ENCODE measurements at places on chromosomes 3 and 15.

GRCh38 chr3:193970773-193971206 lies 165.2 kb upstream of the HES1 start:
- no peak for DNase-seq

GRCh38 chr3:157040456-157040855 lies 119.5 kb downstream of the CCNL1 start:
- no peak for DNase-seq

DNA sequence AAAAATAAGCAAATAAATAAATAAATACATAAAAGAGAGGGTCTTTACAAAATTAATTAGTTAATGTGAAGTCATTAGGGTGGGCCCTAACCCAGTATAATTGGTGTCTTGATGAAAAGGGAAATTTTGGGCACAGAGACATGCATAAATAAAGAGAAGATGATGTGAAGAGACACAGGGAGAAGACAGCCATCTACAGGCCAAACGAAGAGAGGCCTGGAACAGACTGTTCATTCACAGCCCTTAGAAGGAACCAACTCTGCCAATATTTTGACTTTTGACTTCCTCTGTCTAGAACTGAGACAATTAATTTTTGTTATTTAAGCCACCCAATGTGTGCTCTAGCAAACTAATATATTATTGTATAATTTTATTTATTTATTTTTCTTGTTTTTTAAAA lies 29.6 kb upstream of the SELENOK start:
- DNase-seq = no peak

DNA sequence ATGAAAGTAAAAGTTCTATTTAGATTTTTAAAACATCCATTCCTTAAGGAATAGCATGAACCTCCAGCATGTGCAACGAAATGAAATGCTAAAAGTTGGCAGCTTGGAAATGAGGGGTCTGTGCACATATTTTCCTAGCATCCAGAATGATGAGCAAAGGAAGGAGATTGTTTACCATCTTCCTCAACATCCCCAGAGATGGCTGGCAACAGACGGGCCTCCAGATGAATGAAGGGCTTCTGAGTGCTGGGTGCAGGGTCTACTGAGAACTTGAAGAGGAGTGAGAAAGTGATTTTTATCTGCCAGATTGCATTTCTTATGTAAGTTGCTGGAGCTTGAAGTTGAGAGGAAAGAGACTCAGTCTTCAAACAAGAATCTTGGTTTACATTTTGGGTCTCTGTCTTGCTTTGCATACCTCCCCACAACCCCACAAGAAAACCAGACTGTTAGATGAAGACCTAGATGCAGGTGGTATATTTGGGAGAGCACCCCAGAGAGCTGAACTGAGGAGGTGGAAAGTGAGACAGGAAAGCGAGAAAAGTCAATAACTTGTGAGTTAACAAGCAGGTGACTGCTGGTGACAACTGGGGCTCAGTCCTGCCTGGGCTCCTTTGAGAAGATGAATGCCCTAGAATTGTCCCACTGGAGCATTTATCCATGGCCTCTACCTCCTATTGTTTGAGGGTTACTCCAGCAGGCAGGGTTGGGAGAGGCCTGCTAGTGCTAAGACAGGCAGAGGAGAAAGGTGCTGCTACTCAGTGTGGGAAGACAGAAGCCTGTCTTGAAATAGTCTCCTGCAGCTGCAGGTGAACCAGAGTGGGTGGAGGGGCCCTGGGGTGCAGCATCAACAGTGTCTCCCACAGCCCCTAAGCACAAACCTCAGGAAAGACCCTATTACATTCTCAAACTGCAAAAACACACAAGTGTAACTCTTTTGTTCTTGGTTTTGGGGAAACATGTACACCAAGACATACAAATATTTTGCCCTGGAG lies 10.5 kb upstream of the CCK start:
- no peak for DNase-seq

- DNase-seq = no peak
Measured at GRCh38 chr3:107410606-107411005, 33.4 kb downstream of the CCDC54 start.

DNA sequence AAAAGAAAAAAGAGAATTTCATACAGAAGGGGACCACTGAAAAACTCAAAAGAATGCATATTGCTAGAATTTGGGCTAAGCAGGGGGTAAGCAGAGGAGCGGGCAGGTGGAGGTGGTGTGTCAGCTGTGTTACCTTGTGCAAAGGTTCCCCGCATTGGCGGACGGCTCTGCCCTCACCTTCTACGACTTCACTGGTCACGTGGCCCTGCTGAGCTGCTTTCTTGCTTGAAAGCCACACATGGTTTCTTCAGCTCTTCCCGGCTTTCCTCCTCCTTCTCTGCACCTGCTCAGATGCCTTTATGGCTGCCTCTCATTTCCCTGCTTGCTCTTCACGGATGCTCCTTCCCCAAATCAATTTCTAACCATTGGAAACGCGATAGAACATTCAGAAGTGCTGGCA lies 30.5 kb downstream of the FAH start:
- no peak for DNase-seq

DNA sequence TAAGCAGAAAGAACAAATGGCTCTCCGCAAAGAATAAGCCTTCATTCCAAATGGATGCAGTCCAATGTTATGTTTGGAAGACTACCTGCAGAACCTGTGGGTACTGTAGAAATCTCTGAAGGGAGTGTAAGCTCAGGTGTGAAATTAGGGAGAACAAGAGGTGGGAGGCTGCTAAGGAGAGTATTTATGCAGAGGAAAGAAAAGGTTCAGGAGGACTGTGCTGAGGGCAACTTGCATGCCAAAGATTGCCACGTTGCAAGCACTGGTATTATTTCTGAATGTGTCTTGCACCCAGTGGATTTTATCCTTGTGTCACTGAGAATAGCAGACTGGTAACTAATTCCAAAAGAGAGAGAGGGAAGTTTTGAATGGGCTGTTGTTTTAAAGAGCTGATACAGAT lies 144.1 kb downstream of the ITPR1 start:
- DNase-seq = no peak

- no peak for DNase-seq
Measured at GRCh38 chr3:145550522-145550921, 610.5 kb downstream of the PLOD2 start.
